ENCODE measurements at places on chromosomes 11 and 22.

- no peak for DNase-seq
Observed at GRCh38 chr22:19121631-19122142, 525 bp downstream of the DGCR2 start.

- DNase-seq = no peak
Observed at GRCh38 chr11:66715346-66716085, 13.5 kb downstream of the SPTBN2 start.

GRCh38 chr22:21827628-21828267 is 39.7 kb downstream of the MAPK1 start:
- no peak for DNase-seq

GRCh38 chr11:115287266-115287665 is 216.9 kb downstream of the CADM1 start:
- DNase-seq = no peak

DNA sequence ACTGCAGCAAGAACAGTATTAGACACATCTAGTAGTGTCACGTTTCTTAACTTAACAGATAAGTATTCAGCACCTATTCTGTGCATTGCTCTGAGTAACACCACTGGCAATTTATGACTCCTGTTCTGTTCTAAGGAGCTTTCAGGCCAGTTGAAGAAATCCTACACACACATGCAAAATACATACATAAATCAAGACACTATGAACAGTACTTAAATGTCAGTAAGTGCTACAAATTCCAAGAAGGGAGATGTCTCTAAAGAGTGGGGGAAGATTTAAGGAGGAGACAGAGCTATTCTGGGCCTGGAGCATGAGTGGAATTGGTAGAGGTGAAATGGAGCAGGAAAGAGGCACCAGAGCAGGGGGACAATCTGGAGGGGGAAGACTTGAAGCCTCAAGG is 46.2 kb upstream of the CLMP start:
- DNase-seq = no peak

- DNase-seq = no peak
Observed at GRCh38 chr11:75191330-75191717, 40.4 kb downstream of the SLCO2B1 start.

DNA sequence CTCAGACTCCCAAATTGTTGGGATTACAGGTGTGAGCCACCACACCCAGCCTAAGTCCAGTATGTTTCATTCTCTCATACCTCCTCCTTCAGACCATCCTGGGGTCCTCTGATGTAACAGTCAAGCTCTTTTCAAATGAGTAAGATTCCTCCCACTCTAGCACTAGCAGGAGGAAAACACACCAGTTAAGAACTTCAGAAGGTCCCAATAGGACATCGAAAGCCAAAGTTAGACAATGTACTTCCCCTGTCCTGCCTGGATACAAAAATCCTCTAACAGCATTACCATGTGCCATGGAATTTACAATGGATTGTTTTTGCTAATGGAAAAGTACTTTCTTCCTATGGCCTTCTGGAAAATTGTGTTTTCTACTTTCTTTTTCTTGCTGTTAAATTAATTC is 67.1 kb downstream of the CCDC34 start:
- no peak for DNase-seq

DNA sequence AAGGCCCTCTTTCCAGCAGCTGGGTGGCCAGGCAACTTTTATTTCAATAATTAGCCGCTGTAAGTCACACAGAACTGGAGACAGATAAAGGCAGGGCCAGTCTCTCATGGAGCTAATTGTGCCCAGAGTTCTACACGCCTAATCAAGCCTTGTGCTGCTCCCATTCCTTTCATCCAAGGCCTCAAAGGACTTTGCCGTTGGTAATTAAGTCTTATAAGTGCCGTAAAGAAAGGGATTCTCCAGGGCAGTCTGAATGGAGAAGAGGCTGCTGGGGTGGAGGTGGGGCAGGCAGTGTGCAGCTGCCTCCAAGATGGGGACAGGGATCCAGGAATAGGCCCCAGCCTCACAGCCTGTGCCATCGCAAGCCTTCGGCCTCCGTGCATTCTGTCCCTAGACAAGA is 357.9 kb downstream of the TENM4 start:
- DNase-seq = no peak

DNA sequence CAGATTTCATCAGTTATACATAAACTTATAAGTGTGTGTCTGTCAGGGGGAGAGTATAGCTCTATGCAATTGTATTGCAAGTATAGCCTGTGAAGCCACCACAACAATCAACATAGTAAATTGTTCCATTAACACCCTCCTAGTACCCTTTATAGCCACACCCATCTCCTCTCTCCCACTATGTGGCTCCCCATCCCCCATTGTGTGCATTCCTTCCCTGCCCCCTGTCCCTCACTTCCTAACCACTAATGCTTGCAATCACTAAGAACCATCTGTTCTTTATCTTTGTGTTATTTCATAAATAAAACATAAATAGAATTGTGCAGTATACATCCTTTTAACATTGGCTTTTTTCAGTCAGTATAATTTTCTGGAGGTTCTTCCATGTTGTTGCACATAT is 83.1 kb upstream of the SLC5A12 start:
- DNase-seq = no peak

DNA sequence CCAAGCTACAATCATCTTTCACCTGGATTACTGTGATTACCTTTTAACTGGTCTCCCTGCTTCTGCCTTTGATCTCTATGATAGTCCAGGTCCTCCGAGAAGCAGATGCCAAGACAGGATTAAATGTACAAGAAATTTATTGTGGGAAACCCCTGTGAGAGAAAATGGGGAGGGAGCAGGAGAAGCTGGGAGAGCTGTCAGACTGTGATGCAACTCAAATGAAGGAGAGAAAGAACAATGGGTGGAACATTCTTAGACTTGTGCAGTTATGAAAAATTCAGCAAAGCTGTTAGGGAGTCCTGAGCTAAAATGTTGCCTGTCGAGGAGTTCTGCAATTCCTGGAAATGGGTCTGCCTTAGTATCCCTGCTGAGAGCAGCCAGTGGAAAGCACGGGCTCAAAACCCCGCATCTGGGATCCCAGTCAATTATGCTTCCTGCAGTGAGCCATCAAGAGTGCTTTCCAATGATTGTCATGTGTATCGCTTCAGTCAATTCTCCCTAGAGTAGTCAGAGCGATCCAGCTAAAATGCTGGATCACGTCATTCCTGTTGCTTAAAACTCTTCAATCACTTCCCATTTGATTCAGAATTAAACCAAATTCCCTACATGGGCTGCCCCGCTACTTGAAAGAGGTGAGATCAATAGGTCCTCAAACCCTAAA is 16.5 kb upstream of the CSTF3 start:
- no peak for DNase-seq

- no peak for DNase-seq
Observed at GRCh38 chr11:44368886-44369285, 58.9 kb upstream of the ALX4 start.

- no peak for DNase-seq
Observed at GRCh38 chr11:18372201-18372600, 22.2 kb upstream of the LDHA start.

DNA sequence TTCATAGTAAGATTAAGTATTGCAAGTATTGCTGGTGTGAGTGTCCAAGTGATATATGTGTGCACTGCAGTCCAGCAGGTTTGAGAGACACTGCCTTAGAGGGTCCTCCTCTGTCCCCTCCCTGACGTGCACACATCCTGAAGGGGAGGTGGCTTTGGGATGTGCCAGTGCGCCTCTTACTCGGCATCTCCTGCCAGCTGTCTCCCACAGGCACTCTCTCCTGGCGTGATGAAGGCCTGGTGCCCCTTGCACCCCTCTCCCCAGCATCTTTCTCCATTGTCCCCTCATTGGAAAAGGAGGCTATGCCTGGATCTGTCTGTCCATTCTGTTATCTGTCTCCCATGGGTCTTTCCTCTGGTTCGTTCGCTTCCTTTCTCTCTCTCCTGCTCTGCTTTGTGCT is 24.2 kb downstream of the GTPBP1 start:
- DNase-seq = no peak

DNA sequence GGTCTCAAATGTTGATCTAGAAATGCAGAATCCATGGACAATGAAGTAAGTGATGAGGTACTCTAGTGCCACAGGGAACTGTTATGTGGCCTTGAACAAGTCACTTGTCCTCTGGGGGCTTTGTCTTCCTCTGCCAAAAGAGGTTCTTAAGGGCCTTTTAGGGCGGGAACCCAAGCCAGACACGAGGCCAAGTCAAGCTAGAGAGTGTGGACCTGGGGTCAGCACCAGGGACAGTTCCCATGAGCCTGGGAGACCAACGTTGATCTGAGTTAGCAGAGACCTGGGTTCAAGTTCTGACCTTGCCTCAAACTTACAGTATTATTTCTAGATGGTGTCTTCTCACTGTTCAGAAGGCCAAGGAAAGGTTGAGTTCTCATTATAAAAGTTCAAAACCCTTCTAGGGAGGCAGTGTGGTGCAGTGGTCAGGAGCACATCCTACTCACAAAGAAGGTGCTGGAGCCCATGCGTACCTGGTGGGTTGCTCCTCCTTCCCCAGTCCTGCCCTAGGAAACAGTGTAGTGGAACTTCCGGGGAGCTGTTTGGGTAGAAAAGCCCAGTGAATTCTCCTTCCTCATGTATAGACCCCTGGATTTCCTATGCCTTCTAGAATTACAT is 121.5 kb downstream of the CHST1 start:
- DNase-seq = no peak
